ENCODE measurements at places on chromosomes 16 and 17.

DNA sequence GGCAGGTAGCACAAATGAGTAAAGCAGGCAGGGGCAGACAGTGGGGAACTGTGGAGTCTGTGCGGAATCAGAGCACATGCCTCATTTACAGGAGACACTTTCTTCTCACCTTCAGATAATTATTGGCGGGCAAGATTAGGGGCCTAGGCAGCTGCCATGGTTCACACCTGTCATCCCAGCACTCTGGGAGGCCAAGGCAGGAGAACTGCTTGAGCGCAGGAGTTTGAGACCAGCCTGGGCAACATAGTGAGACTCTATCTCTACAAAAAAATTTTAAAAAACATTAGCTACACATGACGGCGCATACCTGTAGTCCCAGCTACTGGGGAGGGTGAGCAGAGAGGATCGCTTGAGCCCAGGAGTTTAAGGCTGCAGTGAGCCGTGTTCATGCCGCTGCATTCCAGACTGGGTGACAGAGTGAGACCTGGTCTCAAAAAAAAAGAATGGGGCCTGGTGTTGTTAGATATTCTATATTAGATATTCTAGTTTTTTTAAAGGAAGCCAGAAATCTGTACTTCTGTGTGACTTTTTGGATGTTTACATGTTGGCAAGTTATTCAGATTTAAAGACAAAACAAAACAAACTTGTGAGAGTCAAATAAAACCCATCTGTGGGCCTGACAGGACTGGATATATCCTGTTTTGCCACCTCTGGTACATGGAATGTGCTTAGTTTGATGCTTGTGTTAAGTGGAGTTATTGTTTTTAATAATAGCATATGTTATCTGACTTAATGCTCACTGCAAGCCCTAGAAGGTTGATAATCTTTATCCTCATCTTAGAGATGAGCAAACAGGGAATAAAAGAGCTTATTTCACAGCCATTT, 4.9 kb upstream of the LPCAT2 start:
- DNase-seq: no peak

GRCh38 chr17:79691931-79692330, 38.8 kb upstream of the ENPP7 start:
- no peak for DNase-seq

DNA sequence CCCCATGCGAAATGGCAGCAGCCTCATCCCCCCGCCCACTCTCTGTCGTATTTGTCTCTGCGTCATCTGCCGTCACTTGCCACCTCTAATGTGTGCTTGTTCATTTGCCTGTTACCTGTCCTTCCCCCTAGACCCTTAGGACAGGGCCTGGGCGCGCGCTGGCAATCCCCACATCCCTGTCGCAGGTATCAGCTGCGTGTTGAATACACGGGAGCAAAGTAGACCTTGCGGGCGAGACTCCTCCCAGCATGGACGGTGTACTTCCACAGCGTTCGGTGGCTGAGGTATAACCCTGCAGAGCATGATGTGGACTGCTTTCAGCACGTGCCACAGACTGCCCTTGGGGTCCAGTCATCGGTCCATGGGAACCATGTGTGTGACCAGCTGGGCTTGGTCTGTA, 170.1 kb upstream of the CHMP6 start:
- DNase-seq: no peak

DNA sequence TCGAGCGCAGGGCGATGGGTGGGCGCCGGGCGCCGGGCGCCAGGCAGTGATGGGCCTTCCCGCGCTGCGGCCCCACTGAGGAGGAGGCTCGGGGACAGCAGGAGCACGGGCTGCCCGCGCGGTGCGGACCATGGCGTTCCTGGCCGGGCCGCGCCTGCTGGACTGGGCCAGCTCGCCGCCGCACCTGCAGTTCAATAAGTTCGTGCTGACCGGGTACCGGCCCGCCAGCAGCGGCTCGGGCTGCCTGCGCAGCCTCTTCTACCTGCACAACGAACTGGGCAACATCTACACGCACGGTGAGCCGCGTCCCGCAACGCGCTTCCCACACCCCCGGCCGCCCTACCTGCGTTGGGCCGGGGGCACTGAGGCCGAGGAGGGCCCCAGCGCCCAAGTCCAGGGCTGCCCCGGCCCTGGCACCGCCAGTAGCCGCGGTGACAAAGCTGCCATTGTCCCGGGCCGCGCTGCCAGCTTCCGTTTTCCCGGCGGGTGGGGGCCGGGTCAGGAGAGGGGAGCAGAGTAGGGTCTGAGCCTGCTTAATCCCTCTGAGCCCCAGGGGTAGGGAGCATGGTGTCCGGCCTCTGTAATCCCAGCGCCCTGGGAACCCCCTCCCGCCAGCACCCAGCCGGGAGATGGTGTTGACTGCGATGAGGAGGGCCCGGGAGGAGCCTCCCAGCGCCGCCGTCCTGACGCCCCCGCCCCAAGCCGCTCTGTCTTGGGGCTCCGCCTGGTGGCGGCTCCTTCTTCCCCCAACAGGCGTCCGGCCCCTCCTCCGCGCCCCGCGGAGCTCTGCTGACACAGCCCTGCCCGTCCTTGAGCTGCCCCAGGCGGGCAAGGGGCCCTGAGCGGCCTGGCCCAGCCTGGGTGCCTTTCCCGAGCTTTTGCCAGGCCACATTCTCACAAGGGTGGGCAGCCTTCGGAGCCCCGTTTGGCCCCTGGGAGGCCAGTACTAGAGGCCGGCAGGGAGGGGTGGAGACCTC, 685 bp downstream of the PAQR4 start:
- DNase-seq: peak; percentile 61

GRCh38 chr16:6682142-6682811, 650.4 kb upstream of the RBFOX1 start:
- DNase-seq: no peak

DNA sequence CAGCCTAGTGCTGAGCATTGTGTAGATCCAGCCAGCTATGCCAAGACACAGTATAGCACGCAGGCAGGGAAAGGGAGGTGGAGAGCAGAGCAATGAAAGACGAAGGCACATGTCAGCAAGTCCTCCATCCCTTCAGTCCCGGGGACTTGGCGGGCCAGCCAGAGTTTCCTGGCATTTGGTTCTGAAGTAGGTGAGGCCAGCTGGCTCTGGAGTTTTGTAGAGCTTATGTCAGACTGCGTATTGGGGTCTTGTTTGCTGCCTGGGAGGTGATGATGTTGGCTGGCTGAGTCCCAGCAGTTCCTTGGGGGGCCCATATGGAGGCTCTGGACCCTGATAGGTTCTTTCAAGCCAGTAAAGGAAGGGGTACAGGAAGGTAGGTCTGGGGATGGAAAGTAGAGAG, 55.7 kb upstream of the AKTIP start:
- no peak for DNase-seq

DNA sequence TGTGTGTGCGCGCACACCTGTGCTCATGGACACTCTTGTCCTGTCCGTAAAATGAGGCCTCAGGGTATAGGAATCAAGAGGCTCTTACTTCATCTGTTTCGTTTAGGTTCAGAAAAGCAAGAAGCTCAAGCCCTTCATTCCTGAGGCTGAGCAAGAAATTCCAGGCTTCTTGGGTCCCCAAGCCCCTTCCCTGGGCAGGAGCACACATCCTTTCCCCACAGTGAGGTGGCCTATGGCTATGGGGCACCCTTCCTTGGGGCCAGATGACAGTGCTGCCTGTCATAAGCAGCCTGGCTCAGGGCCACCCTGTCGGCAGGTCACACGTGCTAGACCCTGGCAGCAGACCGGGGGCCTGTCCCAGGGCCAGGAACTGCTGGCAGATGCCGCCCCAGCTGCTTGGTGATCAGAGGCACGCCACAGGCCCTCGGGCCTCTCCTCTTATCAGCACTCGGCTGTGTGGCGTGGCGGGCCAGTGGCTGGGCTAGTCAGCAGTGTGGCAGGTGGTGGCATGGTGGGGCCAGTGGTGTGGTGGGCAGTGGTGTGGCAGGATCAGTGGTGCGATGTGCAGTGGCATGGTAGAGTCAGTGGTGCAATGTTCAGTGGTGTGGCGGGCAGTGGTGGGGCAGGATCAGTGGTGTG, 50.2 kb downstream of the NKD1 start:
- no peak for DNase-seq

DNA sequence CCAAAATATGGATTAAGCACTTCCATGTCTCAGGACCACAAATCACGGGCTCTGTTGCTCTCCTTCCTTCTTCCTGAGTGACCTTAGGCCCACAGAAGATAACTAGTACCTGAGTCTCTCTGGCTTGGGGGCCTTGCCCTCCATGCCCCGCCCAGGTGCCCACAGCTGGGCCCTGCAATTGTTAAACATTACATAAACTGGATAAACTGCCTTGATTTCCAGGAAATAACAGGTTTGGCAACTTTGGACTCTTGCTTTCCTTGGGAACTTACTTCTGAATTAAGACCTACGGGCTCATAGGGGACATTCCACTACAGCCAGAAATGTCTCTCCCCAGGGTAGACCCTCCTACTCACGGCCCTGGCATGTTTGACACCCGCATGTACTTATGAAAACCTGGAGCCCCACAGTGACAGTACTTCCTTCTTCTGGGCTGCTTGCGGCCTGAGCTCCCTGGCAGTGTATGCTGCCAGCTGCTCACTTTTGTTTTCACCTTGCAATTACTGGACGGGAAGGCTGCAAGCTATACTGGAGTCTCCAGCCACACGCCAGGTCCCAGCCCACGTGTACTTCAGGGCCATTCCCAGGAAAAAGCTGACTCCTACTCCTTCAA, 2.3 kb upstream of the UBALD2 start:
- DNase-seq: no peak

GRCh38 chr16:6558661-6559060, 774.0 kb upstream of the RBFOX1 start:
- DNase-seq: no peak

- no peak for DNase-seq
Measured at GRCh38 chr17:64297467-64298088, 34.5 kb upstream of the TEX2 start.

GRCh38 chr16:85903559-85903958, 4.6 kb downstream of the IRF8 start:
- DNase-seq: no peak

GRCh38 chr16:2675021-2675420, 7.3 kb upstream of the KCTD5 start:
- no peak for DNase-seq

All from stimulated activated CD8-positive, alpha-beta memory T cell treated with anti-CD3 and anti-CD28 coated beads, Interleukin-7, amount 100 ng/mL, for 4 hours (primary cell).